ENCODE measurements at places on chromosomes 7 and 10.

GRCh38 chr10:110110338-110110737 lies 97.1 kb upstream of the MXI1 start:
- DNase-seq, result no peak

DNA sequence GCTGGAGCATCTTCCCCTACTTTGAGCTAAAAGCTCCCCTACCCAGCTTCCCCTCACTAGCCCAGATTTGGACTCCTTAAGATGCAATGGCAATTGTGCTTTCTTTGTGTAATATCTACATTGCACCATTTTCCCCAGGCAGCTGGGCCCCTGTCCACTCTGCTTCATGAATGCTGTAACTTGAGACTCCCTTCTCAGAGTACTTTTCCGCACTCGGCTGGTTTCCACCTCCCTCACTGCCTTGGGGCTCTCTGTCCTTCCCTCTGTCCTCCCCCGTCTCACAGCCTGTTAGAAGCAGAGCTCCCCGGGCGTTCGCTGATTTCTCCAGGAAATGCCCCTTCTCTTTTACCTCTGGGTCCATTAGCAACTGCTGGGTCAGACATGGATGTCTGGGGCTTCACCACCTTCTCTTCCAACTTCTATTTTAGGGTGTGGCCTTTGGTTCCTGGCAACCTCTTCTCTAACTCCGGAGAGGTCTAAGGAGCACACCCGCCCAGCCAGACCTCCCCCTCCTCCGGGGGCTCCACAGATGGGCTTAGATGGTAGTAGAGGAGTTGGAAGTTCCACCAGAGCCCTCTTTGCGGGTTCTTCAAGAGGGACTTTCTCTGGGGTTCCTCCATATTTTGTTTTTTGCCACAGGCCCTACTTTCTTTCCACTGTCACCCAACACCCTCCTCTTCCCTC lies 2.9 kb upstream of the TMEM72 start:
- no peak for DNase-seq

GRCh38 chr7:1059200-1060091 lies 15.1 kb downstream of the GPR146 start:
- DNase-seq, result no peak

DNA sequence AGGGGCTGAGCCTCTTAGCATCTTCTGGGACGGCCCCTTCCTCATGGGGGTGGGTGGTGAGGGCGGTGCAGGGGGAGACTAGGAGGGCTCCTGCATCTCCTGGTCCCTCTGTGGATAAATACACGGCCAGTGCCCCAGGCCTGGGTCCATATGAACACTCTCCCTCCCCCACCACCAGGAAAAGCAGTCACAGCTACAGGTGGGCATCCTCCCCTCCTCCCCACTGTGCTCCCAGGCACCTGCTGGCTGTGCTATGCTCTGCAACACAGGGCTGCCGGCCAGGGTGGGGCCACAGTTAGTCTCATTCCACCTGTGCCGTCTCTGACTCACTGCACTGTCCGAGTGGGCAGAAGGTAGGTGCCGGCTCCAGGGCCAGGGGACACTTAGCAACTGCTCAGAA lies 87.3 kb upstream of the INSIG1 start:
- DNase-seq, result no peak

GRCh38 chr10:99427566-99428190 lies 2.7 kb downstream of the GOT1 start:
- DNase-seq, result no peak

- no peak for DNase-seq
Measured at GRCh38 chr7:81698965-81699364, 70.9 kb downstream of the HGF start.

DNA sequence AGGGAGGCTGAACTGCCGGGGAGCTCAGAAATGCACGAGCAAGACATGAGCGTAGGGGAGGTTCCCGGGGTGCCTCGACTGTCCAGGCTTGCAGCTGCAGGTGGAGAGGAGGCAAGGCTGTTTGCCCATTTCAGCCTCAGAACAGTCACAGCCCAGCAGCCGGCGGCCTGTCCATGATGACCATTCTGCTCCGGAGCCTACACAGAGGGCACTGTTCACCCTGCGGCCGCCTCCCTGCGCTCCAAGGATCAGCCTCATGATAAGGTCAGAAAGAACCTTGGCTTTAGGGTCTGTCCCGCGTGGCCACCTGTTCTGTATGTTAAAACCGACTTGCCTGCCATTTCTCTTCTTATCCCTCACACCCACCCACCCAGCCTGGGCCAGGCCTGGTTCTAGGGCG lies 21.9 kb upstream of the CFAP46 start:
- no peak for DNase-seq

DNA sequence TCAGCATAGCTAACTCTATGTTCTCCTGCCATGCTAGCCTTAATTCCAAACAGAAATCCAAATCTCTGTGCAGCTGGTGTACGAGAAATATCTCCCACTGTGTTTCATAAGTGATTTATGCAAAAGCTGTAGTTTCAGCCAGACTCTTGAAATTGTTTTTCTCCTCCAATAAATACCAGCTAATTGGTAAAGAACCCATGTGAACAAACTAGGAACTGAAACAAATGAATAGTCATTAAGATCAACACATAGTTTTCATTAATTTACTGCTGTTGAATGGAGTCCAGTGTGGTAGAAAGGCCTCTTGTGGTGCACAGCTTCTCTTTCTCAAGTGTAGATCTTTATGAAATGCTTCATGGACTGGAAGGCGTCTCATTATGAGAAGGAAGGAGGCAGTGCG lies 18.4 kb downstream of the PPP1R17 start:
- no peak for DNase-seq

GRCh38 chr10:74787457-74787856 lies 38.9 kb upstream of the KAT6B start:
- no peak for DNase-seq

GRCh38 chr7:42453931-42454361 lies 216.9 kb upstream of the GLI3 start:
- no peak for DNase-seq

GRCh38 chr7:3229904-3230470 lies 71.1 kb upstream of the SDK1 start:
- DNase-seq, result no peak

DNA sequence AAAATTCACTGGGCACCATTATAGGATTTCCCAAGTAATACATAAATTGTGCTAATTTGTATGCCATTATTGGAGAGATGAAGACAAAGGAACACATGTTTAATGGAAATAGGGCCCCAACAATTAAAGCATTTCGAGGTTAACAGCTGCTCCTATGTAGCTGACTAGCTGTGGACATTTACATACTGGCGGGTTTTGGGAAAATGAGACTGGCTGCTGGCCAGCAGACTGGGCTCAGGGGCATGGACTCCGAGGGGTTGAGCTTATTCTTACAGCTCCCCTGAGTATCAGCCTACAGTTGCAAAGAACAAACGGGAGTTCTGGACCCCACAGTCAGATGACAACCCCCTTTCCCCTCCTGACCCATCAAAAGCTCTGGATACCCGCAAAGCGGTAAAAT lies 91.9 kb upstream of the MYO3A start:
- no peak for DNase-seq

DNA sequence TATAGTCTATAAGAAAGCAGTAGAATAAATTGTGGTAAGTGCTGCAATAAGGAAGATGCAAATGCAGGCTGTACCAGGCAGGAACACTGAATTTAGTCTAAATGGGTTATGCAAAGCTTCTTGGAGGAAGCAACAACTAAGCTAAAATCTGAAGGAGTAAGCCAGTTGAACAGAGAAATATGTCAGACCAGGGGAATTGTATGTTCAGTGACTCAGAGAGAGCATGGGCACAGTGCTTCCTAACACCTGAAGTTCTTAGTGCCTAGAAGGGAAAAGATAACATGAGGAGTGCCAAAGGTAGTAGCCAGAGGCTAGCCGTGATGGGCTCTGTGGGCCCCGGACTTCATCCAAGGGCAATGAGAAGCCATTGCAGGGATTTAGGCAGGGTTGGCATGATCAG lies 204.1 kb upstream of the KMT2E start:
- no peak for DNase-seq

DNA sequence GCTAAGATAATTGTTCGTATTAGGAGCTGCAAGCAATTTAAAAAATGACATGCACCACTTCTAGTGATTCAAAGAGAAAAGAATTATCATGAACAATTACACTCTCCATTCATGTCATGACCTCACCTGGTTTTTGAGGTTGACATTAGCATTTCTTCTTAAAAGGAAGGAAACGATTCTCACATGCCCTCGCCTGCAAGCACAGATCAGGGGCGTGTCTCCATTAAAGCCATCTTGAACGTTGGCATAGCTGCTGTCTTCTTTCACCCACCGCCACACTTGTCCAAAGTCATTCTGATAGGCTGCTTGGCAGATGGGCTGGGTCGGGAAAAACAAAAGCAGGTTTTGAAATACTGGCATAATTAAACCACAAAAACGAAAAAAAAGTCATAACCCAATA lies 19.9 kb downstream of the ANKRD22 start:
- DNase-seq, result no peak

- DNase-seq, result no peak
Measured at GRCh38 chr10:90042075-90042474, 340.7 kb downstream of the KIF20B start.

DNA sequence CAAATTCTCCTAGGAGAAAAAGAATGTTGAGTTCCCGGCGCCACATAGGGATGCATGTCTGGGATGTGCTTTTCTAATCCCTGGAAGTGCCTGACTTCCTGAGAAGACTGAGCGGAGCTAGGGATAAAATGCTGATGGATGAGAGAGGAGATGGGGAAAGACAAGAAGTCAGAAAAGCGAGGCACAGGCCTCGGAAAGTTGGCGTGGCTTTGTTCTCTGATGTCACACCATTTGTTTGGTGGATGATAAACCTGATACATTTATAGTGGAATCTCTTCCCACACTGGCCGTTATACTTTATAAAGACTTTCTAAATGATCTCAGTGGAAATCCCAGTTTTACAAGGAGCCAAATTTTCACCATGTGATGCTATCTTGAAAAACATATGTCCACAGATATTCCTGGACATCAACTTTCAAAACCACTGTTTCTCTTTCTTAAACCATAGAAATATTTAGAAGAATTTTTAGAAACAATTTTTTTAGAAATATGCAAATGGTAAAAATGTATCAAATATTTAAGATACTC lies 188.8 kb upstream of the SVIL start:
- no peak for DNase-seq

DNA sequence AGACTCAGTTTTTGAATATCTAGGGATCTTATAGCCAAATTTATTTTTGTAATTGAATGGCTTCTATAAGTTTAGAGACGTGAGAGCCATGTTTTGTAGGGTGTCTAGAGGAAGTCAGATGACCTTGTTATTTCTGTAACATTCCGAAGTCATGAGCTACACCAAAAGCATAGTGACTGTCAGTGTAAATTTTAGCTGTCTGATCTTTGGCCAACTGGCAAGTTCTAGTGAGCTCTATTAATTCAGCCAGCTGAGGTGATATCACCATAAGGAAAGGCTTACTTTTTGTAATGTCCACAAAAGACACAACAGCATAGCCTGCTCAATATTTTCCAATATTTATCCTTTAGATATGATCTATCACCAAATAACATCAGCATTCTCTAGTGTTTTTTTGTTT lies 9.9 kb upstream of the NT5C3A start:
- no peak for DNase-seq

DNA sequence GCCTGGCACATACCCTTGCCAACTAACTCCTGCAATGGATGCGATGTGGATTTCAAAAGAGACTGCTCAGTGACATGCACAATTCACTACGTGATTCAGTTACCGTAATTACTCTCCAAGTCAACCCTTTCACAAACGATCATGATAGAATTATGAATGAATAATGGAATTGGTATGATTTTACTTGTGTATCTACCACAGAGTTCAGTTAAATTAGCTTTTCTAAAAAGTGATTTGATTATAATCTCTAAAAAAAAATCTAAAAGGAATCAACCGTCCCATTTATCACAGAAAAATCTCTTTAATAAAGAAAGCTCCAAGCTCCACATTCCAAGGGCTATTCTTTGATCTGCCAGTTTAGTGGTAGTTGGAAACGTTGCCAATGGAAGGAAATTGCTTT lies 30.4 kb upstream of the RSU1 start:
- DNase-seq, result no peak

DNA sequence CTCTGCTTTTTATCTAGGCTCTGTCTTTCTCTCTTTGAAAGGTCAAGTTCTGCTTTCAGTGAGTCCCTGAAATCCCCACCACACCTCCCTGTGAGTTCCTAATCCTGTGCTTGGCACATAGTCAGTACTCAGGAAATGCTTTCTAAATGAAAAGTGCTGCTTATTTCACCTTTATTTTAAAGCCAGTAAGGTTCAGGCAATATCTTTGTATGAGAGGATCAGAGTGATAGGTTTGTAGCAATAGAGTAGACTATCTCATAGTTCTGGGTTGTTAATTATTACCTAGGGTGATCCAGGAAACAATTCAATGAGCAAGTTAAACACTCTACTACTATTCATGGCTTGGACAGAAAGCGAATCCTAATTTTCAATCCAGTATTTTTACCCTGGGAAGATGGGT lies 7.4 kb upstream of the LAMB1 start:
- no peak for DNase-seq

DNA sequence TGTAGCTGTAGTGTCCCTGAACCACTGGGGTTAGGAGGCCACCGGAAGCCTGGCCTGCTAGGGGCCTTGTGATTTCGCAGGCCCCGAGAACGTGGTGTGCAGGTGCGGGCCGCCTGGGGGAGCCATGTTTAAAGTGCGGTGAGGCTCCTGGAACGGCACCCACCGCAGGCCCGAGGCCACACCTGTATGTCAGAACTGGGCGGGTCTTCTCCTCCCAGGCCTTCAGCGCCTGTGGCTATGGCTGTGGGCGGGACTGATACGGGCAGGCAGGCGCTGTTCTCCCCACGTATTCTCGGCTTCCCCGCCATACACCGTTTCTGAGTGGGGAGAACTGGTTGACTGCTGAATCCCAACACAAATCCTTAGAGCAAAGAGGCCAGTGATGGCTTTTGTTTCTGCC lies 74.8 kb downstream of the DNAJB6 start:
- DNase-seq, result no peak

All from hypothalamus (tissue), 51 donors.